Activated gamma-delta T cell treated with Interleukin-2 at 50 U/mL for 16 hours (primary cell): ENCODE measurements at places on chromosomes 7 and 10.
A peak's percentile ranks its signal among the peaks of the same experiment; 100 is the strongest.

GRCh38 chr7:98870121-98870651 lies 372 bp upstream of the TMEM130 start:
- DNase-seq, result peak; percentile 32

DNA sequence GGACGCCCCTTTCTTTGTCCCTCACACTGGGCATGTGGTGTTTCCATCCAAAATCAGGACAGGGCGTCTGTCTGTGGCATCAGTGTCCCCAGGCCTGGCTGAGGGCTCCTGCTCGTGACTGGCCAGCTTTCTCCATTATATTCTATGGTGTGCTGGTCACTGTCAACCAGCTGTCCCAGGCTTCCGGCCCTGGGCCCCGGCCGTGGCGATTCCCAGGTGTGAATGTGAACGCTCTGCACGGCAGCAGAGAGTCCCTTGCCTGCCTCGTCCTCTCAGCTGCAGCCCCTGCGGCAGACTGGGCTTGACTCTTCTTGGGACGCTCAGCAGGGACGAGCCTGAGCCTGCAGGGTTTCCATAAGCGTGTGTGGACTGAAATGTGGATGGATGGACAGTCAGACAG lies 5.9 kb upstream of the UTF1 start:
- DNase-seq, result no peak

DNA sequence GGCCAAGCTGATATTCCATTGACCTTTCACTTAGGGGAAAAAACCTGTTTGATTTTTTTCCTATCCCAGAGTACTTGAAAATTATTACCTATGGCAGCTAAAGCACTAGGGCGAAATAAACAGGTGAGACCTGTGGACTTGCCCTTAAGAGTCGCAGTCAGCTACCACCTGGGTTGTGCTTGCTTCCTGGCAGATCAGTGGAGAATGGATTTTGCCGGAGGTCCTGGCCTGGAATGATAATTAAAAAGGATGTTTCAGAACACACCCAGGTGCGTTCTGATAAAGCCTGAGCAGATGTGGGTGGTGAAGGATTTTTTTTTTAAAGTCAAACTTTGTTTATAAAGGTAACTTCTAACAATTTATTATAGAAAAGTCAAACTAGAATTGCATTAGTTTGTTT lies 59.1 kb downstream of the AUTS2 start:
- DNase-seq, result no peak

DNA sequence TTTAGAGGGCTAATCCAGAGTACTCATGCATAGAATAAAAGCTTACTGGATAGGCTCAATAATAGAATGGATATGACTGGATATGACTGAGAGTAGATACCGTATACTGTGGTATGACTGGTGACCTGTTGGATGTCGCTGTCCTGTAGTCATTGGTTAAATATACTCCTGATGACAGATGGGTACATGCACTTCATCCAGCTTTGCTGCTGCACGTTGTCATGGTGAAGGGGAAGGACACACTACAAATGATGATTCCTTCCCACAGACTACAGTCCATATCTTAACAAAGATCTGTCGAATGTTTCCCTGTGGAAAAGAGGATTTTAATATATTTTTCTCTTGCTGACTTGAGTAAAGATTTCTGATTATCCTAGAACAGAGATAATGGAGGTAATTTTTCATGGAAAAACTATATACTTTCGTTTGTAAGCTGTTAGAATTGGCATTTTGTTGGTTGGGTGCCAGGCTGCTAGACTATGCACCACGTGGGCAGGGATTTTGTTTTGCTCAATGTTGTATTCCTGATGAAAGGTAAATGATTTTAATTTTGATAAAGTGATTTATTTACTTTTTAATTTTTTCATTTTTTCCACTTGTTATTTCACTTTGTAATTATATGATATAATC lies 97.3 kb downstream of the PPP1R9A start:
- no peak for DNase-seq

DNA sequence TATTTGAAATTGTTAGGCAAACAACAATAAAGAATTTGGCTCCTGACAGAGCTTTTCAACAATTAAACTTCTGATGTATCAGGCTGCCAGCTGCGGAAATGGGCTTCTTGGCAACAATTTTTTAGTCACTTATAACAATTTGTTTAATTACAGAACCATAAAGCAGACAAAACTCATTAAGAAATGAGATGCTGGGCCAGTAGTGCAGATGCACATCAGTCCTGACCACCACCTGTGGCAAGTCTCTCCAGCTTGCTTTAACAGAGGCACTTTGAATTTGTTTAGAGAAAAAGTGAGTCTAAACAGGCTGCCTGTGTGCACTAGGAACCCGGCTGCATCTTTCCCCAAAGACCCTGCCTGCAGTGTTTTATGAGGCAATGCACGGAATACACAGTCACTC lies 1124.4 kb downstream of the NXPH1 start:
- no peak for DNase-seq

DNA sequence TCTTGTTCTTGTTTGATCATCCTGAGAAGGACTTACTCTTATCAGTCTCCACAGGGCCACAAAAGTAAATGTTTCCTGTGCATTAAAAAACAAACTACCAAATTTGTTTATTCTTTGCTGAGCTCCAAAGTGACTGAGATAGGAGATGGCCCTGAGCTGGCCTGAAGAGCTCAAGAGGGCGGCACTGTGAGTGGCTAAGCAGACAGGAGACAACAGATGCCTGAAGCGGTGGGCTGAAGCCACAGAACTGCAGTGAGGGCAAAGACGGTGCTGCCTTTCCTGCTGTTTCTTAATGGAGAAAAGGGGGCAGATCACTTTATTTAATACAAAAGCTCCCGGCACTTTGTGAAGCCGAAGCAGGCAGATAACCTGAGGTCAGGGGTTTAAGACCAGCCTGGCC lies 379.6 kb downstream of the ARL4A start:
- no peak for DNase-seq

DNA sequence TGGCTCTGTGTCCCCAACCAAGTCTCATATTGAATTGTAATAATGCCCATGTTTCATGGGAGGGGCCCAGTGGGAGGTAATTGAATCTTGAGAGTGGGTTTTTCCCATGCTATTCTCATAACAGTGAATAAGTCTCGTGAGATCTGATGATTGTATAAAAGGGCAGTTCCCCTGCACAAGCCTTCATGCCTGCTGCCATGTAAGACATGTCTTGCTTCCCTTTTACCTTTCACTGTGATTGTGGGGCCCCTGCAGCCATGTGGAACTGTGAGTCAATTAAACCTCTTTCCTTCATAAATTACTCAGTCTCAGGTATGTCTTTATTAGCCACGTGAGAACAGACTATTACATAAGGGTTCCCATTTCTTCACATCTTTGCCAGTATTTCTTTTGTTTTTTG lies 97.1 kb upstream of the CPXM2 start:
- DNase-seq, result no peak

DNA sequence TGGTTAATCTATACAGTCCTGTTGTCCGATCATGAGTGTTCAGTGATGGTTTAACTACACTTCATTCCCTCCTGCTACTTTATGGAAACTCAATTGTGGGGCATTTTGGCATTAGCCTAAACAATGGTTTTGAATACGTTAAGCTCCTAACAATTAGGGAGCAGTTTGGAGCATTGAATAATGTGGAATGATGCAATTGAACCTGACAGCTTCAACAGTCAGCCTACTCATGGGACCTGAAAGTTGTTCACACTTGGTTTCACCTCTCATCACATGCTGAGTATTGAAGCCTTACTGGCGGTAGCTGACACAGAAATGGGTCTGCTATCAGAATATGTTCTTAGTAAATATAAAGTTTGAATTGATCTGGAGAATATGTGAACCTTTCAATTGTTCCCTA lies 186.1 kb downstream of the MLLT10 start:
- no peak for DNase-seq

GRCh38 chr7:3986927-3987326 lies 685.9 kb downstream of the SDK1 start:
- no peak for DNase-seq

DNA sequence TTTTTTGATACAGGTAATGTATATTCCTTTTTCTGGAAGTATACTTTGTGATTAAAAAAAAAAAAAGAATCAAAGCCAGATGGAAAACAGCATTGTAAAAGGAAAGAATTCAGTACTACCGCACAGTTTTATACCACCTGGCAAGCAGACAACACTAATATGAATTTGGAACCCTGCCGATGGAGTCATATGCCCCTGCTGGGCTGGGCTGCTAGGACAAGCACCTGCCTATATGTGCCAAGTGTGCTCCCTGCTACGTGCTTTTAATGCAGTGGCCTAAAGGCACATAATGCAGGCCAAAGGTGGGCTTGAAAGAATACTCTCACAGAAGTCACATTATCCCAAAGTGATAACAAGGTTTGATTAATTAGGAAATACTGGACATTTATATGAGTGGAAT lies 29.8 kb upstream of the WAC start:
- DNase-seq, result no peak

DNA sequence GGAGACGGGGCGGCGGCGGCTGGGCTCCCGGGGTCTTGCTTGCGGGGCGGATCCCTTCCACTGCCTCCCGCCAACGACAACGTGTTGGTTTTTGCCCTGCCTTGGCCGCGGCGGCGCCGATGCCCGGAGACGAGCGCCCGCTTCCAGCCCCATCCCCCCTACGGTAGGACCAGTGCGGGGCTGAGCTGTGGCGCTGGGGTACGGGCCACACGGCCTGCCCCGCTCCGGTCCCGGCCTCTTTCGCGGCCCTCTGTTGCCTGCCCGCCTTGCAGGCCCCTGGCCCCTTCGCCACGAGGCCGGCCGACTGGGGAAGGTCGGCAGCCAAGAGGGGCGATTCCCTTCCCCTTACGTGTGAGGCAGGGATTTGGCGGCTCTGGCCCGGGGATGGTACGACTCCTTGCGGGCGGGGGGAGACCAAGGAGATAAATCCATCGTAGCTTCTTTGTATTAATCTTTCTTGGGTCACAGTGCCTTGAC lies 488 bp downstream of the EIF4H start:
- peak; percentile 14 for DNase-seq

- DNase-seq, result no peak
These were observed 128.8 kb downstream of the PPP1R3A start for GRCh38 chr7:113790025-113790424.

GRCh38 chr7:36305226-36305625 lies 84.4 kb upstream of the ANLN start:
- DNase-seq, result no peak

DNA sequence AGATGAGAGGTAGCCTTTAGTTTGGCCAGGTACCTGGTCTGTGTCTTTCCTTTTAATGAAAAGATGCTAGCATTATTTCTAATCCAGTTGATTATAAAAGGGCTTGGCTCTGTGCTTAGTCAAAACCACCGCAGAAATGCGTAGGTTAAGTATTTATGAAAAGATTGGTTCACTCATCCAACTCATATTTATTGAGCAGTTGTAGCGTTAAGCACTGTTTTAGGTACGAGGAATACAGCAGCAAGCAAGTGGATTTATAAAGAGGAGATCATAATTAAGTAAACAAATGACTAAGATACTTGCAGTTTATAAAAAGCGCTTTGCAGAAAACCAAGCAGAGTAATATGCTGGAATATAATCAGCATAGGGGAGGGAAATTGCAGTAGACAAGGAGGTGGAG lies 129.8 kb downstream of the PPP1R17 start:
- no peak for DNase-seq

- no peak for DNase-seq
These were observed 802.9 kb upstream of the COBL start for GRCh38 chr7:52119537-52119936.
